ENCODE measurements at places on chromosomes 2 and 18.

GRCh38 chr2:121555008-121555407 lies 24.3 kb downstream of the RNU4ATAC start:
- DNase-seq, result no peak

DNA sequence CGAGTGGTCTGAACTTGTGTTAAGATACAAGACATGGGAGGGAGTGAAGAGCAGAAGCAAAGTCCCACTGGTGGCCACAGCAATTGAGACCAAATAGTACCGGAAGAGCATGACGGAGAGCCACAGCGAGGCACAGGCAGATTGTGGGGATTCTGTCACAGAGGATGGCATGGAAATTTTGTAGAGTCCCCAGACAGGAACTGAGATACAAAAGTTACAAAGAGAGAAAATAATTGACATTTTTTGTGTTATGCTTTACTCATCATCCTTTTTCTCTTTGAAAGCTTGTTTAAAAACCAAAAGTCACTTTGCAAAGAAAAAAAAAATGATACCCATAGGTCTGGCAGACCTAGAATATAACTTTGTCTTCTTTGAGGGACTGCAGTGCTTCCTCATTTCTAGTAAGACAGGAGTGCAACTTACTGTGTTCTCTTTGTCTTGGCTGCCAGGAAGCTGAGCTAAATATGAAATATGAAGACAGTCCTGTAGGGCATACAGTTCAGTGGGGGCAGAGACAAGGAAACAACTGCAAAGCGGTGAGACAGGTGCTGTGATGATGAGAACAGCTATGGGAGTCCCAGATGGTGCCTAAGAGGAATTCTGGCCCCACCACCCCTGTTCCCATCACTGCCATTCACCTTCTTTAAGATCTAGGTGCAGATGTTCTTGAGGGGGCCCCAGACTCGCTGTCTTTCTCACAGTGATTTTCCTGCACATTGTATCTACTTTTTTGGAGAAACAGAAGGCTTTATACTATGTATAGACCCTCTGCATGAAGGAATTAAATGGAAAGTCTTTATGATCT lies 5.2 kb downstream of the ARHGAP25 start:
- no peak for DNase-seq

GRCh38 chr2:154480521-154480920 lies 218.0 kb upstream of the KCNJ3 start:
- DNase-seq, result no peak

DNA sequence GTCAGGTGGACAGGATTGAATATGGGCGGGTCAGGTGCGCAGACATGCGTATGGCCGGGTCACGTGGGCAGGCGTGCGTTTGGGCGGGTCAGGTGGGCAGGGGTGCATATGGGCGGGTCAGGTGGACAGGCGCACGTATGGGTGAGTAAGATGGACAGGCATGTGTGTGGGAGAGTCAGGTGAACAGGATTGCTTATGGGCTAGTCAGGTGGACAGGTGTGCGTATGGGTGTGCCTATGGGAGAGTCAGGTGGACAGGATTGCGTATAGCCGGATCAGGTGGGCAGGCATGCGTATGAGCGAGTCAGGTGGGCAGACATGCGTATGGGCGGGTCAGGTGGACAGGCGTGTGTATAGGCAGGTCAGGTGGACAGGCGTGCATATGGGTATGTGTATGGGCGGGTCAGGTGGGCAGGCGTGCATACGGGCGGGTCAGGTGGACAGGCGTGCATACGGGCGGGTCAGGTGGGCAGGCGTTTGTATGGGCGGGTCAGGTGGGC lies 30.3 kb upstream of the KLF11 start:
- no peak for DNase-seq

DNA sequence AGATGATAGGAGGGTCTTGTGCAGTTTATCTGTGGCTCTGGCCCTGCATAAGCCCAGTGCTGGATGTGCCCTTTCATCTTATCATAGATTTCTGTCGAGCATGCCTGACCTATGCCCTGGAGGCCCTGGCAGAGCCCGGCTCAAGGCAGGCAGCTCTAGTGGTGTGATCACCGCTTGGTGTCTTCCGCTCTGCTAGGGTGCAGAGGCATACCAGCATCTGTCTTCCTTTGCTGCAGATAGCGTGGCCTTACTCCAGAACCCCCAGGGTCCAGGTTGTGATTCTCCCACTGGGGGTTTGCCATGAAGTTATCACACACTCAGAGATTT lies 13.7 kb upstream of the TRAF3IP1 start:
- DNase-seq, result no peak

DNA sequence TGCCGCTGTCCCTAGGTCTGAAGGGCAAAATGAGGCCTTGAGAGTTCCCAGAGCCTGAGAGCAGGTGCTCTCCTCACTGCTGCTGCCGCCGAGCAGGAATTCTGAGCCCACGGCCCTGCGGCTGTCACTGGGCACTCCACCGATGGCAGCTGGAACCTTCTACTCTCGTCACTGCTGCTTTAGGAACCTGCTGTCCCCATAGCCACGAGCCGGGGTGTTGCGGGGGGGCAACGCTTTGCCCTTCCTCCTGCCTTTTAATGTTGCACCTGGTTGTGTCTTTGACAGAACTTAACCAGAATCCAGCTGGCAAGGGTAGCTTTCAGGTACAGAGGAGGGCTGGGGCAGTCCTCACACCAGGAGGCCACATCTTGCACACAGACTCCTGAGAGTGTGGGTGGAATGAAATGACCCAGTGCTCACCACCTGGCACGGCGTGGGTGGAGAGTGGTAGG lies 32.3 kb downstream of the NCK2 start:
- DNase-seq, result no peak
